Hippocampal formation (tissue), 2 donors: ENCODE measurements at places on chromosomes 7 and 10.

DNA sequence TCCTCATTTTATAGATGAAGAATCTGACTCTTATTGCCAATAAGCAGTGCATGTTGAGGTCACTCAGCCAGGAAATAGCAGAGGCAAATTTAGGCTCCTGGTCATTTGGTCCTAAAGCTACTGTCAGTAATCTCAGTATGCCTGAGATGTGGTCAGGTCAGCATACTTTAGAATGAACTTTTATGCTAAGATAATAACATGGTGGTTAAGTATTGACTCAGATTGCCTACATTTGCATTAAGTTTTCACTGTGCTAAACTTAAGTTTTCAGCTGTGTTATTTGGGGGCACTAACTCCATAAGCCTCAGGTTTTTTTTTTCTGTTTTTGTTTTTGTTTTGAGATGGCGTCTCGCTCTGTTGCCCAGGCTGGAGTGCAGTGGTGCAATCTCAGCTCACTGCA lies 35.9 kb upstream of the CCSER2 start:
- DNase-seq = no peak

DNA sequence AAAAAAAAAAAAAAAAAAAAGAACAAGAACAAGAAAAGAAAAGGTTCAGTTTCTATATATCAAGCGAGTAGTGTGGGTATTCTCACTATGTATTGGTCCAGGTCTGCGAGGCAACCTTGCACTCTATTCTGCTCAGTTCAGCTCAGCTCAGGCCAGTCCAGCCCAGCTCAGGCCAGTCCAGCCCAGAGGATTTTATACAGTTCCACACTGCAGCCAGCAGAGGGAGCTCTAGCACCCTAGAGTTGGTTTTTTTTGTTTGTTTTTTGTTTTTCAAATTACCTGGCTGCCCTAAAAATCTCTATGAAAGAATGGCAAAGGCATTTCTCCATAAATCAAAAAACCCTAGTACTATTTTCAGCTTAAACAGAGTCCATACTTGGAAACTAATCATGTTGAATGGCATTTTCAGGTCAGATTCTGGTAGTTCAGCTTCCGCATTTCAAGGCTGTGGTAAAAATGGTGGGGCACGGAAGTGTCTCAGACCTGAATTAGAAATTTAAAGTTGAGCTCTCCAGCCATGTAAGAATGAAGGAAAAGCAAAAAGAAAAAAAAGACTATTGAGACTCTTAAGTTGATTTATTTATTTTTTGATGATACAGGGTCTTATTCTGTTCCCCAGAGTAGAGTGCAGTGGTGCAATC lies 55.2 kb upstream of the GSDME start:
- peak; percentile 19 for DNase-seq

DNA sequence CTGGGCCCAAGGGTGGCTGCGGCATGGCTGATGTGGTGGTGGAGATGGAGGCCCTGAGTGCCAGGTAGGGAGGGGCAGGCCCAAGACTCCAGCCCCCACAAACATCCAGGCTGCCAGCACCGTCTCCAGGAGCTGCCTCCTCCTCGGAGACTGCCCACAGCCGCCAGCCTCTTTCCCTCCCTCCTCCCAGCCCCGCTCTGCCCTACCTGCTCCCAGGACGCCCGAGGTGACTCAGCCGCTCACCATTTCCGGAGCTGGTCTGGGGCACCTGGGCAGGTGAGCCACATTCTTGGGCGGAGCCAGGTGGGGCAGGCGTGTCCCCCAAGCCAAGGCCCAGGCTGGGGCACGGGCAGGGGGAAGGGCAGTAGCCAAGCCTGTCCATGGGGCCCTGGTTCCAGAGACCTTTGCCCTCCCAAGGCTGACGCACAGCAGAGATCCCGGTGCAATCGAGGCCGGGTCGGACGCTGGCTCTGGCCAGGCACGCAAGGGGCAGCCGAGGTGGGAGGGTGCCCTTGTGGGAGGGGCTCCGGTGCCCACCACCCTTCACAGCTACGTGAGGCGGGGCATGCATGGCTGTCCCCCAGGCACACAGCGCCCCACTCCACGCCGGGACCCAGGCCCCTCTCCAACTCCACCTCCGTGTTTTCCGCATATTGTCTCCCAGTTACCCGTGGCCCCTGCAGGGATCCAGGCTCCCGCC lies 8.8 kb downstream of the ADAP1 start:
- no peak for DNase-seq

GRCh38 chr10:84224411-84225028 lies 824 bp downstream of the LRIT2 start:
- no peak for DNase-seq

GRCh38 chr7:137018468-137018867 lies 150.0 kb downstream of the CHRM2 start:
- no peak for DNase-seq

DNA sequence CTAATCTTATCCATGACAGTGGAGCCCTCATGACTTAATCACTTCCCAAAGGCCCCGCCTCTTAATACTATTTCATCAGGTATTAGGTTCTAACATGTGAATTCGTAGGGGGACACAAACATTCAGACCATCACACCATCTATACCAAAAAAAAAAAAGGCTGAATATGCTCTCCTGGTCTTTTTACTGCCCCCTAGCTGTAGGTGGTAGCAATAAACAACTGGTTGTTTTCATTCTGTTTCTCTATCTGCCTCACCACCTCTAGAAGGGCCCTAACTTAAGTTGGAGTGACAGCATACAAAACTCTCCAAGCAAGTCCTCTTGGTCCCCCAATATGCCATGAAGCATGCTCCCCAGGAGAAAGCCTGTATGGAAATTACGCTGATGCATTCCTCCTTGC lies 94.1 kb downstream of the GRM8 start:
- no peak for DNase-seq

DNA sequence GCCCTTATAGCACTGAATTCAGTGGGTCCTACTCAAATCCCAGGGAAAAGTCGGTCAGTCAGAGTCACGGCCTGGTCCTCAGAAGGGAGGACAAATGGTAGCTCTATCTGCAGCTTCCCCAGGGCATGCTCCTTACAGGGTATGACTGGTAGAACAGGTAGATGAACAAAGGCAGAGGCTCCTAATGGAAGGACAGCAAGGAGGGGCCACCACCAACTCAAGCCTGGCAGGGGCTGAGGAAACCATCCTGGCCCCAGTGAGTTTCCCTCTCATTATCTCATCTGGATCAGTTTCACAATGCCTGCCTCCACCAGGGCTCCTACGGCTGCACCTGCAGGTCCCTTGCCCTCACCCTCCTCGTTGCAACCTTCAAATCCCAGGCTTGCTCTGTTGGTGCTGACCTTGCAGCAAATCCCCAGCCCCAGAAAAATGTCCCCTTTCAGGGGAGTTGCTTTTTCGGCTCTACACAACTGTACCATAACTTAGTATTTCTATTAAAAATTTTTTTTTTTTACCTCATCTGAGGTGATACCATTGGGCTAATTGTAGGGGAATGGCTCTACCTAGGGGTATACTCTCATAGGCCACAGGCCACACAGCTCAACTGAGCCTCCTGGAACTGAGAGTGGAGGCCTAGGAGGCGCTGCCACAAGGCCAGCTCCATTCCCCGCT lies 2.4 kb upstream of the MYO1G start:
- DNase-seq = no peak

GRCh38 chr7:130219871-130220270 lies 12.2 kb downstream of the SSMEM1 start:
- no peak for DNase-seq

DNA sequence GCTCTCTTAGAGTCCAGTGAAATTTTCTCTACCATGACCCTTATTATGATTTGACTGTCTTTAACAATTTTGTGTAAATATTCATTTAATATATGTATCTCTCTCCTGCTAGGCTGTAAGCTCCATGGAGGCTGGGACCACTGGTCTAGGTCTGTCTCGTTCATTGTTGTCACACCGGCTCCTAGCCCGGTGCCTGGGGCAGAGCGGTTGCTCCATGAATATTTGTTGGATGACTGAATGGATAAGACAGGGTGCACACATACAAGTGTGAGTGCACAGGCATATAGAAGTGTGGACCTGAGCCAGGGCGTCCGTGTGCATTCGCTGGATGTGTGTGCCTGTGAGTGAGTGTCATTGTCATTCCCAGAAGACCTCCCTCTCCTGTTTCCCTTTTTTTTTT lies 20.9 kb upstream of the LBX1 start:
- DNase-seq = no peak

- no peak for DNase-seq
Measured at GRCh38 chr7:38851321-38851720, 57.7 kb downstream of the VPS41 start.

DNA sequence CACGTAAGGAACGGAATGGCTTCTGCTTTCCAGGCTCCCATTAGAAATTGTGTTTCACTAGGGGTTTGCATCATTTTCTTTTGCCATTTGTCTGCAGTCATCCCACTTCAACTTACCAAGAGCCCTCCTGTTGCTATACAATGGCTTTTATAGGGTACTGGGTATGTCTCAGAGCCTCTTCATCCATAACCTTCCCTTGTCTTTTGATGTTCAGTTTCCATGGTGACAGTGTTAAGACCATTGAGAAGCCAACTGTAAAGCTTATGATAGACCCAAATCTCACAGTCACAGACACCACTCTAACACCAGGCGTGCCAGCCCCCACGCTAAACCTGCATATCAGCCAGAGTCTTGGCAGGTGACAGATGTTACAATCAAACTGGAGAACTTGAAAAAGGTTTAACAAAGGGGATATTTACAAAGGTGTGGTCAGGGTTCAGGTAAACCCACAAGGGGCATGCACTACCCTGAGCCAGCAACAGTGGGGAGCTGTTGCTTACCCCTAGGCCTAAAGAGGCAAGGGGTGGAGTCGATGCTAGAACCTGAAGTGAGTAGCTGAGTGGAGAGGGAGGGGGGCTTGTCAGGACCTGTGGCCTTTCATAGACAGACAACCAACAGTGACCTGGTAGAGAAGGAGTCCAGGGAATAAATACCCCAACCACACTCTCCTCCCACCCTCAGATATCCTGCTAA lies 53.2 kb upstream of the ABLIM1 start:
- DNase-seq = no peak

DNA sequence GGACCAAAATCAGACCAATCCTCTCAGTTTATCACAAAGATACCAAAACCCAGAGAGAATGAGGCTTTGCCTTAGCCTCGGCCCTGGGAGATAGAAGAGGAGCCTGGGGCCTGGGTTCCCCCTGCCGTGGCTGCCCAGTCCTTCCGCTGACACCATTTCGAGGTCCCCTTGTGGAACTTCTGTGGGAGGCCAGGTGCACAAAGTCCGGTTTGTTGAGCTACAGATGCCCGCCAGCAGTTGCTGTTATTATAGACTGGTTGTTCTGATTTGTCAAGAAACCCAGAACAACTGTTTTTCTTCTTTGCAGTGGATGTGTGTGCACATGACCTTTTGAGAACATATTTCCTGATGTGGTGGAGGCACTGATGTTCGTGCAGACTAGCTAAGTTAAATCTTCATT lies 47.6 kb downstream of the CUX1 start:
- DNase-seq = no peak

DNA sequence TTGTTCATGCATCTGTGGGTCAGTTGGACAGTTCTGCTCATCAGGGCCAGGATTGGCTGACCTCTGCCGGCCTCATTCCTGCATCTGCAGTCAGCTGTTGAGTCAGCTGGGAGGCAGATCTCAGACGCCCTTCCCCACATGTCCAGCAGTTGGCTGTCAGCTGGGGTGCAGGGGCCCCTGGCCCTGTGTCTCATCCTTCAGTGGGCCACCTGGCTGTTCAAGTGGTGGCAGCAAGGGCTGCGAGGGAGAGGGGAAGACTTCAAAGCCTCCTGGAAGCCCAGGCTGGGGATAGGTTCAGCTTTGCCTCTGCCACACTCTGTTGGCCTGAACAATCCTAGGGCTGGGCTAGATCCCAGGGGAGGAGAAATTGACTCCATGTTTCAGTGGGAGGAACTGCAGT lies 33.2 kb downstream of the TACR2 start:
- DNase-seq = no peak

- DNase-seq = no peak
Measured at GRCh38 chr10:9735731-9736130, 1281.9 kb upstream of the CELF2 start.

GRCh38 chr7:158030566-158030965 lies 557.1 kb downstream of the PTPRN2 start:
- no peak for DNase-seq

GRCh38 chr7:32676249-32676941 lies 181.1 kb downstream of the AVL9 start:
- DNase-seq = no peak

DNA sequence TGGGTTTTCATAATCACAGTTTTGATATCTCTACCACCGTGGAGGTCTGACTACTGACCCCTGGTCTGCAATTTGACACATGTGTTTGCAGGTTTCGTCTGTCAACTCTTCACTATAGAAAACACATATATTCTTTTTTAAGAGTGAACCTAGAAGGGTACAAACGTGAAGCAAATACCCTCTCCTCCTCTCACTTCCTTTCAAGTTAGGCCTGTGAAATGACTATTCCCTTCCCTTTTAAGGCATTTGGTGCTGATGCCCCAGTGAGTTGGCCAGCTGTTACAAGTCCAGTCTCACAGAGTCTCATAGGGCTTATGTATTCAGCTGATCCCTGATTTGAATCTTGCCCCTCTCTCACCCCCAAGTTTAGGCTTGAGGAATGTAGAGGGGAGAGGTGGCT lies 742.0 kb upstream of the IGFBP3 start:
- no peak for DNase-seq

GRCh38 chr7:36109013-36109627 lies 43.9 kb upstream of the EEPD1 start:
- no peak for DNase-seq

DNA sequence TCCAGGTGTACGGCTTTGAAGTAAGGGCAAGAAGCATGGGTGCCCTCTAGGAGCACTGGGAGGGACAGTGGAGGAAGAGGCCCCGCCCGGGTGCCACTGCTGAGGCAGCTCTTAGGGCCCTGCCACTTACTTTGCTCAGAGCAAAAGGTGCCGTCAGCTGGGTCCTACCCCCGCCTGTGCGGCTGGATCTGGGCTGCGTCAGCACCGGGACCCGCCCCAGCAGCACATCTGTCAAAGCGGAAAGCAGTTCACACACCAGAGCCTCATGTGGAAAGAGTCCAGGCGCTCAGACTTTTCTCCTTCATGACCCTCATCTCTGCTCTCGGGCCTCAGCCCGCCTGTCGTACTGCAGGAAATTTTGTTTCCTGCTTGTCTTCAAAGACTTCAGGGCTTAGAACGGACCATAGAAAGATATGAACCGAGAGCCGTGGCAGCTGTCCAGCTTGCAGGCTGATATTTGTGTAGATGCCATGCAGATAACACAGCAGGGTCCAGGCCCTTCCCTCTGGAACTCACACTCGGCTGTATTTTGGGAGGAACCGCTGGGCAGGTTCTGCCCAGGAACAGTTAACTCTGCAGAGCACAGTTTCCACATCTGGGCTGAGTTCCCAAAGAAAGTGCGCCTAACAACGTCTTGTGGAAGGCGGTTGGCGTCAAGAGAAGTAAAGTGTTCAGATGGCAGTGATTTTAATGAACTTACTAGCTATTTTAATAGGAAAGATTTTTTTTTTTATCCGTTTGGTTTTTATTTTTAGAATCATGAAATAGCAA lies 44.3 kb upstream of the PRKAR1B start:
- DNase-seq = no peak
